ENCODE measurements at places on chromosomes 4 and X.

- DNase-seq, result no peak
Measured at GRCh38 chr4:87392183-87392582, 1.2 kb upstream of the HSD17B11 start.

- DNase-seq, result peak; percentile 97
Measured at GRCh38 chrX:47217852-47218279, 615 bp upstream of the CDK16 start.

DNA sequence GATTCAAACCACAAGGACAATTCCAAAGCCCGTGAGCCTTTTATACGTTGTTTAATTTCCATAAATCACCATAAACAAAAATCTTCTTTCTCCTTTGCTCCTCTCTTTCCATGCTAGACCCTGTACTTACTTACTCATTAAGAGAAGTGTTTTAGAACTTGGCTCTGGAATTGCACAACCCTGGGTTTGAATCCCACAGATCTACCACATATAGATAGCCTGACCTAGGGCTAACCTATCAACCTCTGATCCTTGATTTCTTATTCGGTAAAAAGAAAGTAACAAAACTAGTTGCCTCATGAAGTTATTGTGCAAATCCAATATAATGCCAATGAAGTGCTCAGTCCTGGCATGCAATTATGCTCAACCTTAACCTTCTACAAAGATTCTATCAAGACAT, 68.8 kb downstream of the ZAR1 start:
- no peak for DNase-seq

GRCh38 chrX:13520936-13521335, 48.5 kb upstream of the EGFL6 start:
- no peak for DNase-seq

DNA sequence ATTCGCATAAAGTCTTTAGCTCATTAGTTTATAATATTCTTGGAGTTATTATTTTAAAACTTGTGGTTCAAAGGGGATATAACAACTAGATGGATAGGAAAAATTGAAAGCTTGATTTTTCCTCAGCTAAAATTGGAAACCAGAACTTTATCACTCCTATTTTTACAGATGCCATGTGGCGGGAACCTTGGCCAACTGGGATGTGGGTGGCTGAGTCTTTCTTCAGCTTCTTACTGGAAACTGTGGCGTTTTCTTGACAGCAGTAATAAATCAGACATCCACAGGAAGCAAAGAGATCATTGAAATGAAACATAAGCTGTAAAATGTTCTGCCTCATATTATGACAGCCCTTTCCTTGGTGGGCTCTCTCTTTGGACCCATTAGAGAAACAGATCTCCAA, 84.1 kb downstream of the SPATA18 start:
- DNase-seq, result no peak

DNA sequence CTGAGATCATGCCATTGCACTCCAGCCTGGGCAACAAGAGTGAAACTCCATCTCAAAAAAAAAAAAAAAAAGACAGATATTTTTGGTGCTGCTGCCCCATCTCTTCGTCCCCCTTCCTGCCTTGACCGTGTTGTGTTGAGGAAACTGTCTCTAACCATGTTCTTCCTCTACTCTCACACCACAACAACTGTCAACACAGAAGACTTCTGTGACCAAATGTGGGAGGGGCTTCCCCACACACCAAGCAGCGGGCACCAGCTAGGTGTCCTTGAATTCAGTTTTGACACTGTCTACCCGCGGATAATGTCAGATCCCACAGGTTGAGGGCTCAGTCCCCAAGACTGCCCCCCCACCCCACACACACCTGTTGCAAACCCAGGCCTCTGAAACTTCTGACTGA, 104.7 kb upstream of the BCOR start:
- DNase-seq, result no peak
